ENCODE measurements at places on chromosomes 6 and 20.

- no peak for DNase-seq
Observed at GRCh38 chr6:141700819-141701218, 431.9 kb upstream of the GJE1 start.

DNA sequence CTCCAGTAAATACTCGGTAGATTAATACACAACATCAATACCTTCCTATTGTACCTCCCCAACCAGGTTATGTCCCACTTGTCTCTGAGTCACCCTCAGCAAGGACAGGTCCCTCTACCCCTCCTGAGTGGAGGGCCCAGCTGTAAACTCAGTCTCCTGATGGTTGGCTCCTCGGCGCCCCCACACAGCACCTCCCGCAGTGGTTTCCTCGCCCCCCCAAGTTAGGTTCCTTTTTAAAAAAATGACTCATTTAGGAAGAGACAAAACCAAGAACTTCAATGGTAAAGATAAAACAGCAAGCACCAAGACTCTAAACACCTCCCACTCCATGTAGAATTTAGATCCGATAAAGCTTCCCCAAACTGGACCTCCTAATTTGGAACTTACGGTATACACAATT is 83.5 kb downstream of the TRERF1 start:
- no peak for DNase-seq

DNA sequence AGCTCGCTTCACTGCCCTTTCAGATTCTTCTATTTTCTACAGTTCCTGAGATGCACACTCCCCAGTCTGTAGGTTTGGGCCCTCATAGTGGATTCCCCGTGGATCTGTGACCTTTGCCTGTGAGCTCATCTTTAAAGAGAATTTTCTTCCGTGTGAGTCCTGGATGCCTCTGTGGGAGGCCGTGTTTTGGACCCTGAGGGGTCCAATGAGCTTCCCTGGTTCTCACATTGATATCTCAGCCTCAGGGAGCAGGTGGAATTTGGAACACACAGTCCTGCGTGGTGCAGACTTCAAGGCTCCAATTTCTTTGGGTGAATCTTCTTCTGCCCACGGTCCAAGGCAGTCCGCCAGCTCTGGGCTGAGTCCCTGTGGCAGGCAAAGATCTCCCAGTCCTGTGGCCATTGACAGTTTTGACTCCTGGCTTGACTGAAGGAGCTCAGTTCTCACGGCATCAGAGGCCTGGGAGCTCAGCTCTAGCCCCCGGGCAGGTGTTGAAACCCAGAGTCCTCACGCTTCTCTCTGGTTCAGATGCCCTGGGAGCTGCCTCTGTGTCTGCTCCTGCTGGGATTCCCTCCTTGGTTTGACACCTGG is 61.0 kb downstream of the PSMG4 start:
- no peak for DNase-seq

DNA sequence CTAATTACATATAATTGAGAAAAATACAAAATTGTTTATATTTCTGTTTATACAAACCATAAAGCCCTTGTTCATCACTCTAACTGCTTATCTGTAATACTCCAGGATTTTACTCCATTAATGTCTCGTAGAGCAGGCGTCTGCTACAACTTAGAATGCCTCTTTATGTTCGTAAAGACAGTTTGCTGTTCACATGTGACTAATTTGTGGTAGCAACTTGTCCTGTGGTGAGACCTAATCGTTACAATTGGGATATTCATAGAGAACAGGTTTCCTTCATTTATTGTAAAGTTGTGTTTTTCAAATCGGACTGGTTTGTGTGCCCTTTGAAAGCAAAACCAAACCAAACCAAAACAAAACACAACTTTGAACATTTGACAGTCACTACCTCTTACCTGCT is 149.7 kb downstream of the ASCC3 start:
- DNase-seq: no peak

- no peak for DNase-seq
Observed at GRCh38 chr20:16069389-16070010, 503.7 kb downstream of the KIF16B start.

- DNase-seq: no peak
Observed at GRCh38 chr20:35472209-35472608, 16.8 kb downstream of the CEP250 start.

GRCh38 chr6:155493026-155493693 is 37.5 kb upstream of the NOX3 start:
- DNase-seq: no peak

DNA sequence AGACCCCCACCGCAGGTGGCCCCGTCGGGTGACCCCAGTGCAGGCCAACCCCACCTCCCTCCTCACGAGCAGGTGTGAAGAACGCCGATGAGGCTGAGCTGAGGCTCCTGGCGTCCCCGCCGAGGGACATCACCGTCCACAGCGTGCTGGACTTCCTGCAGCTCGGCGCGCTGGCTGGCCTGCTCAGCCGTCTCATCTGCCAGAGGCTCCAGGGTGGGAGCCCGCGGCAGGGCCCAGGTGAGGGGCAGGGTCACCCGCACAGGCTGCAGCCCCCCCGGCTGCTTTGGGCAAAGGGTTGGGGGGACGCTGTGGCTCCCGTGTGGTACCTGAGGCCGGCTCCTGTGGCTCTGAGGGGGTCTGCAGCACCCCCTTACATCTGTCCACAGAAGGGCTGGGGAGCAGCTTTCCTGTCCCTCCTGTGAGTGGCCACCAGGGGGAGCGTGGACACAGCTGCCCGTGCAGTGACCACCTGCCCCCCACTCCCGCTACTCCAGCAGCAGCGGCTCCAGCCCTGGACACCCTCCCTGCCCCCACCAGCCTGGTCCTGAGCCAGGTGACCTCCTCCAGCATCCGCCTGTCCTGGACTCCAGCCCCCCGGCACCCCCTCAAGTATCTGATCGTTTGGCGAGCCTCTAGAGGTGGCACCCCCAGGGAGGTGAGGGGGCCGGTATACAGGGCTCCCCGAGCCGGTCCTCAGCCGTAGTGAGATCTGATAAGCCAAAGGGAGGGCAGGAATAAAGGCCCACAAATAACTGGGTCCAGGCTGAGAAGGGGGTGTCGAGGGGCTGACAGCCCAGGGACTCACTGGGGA is 16.5 kb downstream of the COL20A1 start:
- no peak for DNase-seq

GRCh38 chr20:13243826-13244376 is 22.8 kb downstream of the ISM1 start:
- peak; percentile 27 for DNase-seq

GRCh38 chr6:34025112-34025807 is 120.6 kb downstream of the GRM4 start:
- DNase-seq: no peak

- no peak for DNase-seq
Observed at GRCh38 chr6:137349856-137350830, 131.0 kb upstream of the IFNGR1 start.

DNA sequence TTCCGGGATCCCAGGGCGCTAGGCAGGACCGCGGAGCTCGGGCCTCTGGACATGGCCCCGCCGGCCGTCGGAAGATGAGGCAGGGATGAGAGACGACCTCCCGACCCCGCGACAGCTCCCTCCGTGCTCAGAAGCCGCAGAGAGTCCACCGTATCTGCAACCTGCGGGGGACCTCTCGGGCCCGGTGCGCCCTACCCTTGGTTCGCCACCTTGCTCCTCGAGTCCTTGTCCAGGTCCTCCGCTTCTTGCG is 301 bp downstream of the PPP1R3D start:
- no peak for DNase-seq

DNA sequence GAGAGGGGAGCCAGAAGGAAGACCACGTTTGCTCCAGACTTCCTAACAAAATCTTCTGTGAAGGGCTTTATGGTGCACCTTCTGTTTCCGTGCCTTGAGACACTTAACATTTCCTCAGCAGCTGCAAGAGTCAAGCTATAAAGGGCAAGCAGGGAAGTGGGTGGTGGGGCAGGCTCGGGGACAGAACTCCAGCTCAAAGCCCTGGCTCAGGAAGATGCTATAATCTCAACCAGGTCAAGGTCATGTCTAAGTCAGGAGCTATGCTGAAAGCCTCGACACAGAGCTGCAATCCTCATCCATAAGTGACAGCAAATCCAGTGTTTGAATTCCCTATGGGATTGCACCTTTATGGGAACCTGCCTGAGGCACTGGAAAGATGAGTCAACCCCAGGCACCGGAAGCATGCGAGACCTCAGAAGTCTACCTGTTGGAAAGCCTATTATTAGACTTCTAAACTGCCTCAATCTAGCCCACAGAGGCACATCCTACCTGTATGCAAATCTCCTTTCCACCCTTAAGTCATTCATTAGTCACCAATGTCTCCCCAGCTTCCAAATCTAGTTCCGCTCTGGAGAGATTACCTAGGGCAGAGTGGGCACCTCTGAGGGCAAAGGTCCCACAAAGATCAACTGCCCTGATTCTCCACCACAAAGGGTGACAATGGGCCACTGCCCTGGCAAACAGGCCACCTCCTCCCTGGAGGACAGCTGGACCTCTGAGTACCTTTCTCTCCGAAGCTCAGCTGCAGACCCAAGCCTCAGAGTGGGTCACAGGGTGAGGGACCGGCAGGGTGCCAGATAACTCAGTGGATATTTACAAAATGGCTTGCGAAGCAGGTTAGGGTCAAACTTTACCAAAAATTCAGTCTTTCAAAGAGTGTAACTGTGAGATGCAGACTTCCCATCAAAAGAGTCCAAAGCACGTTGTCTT is 287.0 kb downstream of the CDC5L start:
- peak; percentile 89 for DNase-seq

GRCh38 chr6:44304282-44305199 is 8.6 kb downstream of the AARS2 start:
- no peak for DNase-seq

- peak; percentile 87 for DNase-seq
Observed at GRCh38 chr20:18001131-18001921, 32.5 kb downstream of the MGME1 start.

DNA sequence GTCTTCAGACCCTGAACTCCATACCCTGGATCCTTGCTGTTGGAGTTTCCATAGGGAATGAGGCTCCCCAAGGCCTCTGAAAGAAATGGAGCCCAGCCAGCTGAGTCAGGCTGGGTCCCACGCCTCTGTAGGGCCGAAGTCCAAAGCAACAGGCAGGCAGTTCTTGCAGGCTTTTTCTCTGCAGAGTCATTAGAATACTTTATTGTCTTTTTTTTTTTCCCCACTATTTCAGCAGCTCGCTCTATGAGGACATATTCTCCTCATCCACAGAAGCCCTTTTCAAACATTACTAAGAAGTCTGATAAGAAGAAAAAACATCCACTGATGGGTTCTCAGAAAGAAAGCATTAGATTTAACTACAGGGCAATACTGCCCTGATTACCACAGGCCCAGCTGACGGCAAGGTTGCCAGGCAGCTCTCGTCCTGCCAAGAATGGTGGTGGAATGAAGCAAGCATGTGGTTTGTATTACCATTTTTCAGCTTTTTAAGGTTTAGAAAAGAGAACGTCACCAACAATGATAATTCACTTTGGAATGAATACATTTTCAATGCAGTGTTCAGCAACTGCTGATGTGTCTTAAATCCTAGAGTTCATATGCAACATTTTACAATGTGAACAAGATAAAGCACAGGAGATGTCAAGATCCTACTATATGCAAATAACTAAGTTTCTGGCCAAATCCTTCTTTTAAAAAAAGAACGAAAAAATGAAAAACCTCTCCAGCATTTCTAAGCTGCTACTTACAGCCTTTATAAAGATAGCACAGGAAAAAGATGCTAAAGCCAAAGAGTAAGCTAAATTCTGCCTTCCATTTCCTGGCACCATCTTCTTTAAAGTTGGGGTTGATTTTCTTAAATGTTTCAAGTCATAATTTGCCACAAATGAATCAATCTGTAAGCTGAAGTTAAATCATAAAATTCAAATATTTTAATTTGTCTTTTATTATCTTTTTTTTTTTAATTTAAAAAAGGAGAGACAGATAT is 223.6 kb upstream of the CITED2 start:
- no peak for DNase-seq

GRCh38 chr6:15305909-15306308 is 60.0 kb downstream of the JARID2 start:
- DNase-seq: no peak

DNA sequence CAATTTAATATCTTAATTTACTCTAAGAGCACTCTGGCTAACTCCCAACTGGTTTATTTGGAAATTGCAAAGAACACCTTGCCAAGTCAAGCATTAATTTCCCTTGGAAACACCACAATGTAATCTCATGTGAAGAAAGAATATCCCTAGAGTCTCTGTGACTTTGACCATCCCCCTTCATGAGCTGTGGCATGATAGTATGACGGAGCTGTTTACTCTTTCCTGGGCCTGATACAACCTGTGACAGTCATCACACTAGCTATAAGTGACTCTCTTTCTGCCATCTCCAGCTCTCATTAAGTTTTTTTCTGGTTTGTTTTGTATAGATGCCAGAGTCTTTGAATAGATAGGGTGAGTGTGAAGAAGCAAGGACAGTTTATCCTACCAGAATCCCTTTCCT is 470.3 kb upstream of the JARID2 start:
- no peak for DNase-seq

Measured in epithelial cell of prostate (primary cell).